ENCODE measurements at places on chromosomes 3 and 15.

- no peak for DNase-seq
These were observed 10.1 kb downstream of the CEMIP start for GRCh38 chr15:80789296-80789695.

DNA sequence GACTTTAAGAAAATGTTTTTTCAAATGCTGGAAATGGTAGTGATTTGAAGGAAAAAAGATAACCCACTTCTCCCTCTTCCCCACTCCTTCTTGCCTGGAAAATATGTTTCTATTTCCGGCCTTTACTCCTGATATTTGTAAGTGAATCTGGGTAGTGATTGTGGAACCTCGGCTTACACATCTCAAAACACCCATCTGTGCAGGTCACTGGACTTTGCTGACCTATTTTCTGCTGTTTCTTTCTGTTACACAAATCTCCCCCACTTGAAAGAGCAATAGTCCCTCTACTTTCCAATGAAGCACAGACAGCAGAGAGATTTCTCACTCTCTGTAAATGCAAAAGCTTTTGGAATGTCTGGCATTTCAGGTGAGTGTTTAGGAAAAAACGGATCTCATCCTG, 76.9 kb upstream of the ICE2 start:
- DNase-seq, result no peak

- DNase-seq, result no peak
These were observed 19.5 kb upstream of the TIMP4 start for GRCh38 chr3:12178091-12178820.

DNA sequence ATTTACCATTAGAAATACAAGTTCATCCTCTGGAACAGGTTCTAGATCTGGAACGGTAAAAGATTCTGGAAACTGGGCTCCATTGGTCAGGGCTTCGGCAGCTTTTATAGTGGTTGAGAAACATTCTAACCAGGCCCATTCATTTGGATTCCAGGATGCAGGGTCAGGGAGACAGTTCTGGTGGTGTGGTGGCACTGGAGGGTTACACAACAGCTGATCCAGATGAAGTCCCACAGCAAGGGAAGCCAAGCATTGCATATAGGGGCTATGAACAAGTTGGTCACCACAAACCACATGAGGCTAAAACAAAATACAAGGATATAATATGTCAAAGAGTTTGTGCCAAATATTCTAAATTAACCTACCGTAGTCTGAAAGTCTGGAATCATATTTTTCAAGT, 43.0 kb downstream of the FBXL22 start:
- no peak for DNase-seq

- no peak for DNase-seq
These were observed 12.7 kb upstream of the LXN start for GRCh38 chr3:158685159-158685558.

DNA sequence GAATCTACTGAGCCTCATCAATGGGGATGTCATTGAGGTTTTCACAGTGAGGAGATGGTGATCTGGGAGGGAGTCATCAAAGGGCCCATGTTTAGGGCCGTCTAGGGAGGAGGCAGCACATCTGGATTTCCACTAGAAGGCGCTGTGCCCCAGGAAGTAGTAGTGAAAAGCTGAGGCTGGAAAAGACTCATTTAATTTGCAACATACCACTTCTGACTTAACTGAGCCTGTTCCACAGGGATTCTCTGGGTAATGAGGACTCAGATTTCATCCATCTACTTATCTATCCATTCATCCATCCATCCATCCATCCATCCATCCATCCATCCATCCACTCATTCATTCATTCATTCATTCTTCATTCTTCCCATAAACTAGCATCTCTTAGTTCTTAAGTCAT, 17.4 kb upstream of the SHF start:
- no peak for DNase-seq

- no peak for DNase-seq
These were observed 11.7 kb downstream of the TPM1 start for GRCh38 chr15:63054281-63054683.

GRCh38 chr3:83426300-83426699, 1532.5 kb upstream of the CADM2 start:
- no peak for DNase-seq

DNA sequence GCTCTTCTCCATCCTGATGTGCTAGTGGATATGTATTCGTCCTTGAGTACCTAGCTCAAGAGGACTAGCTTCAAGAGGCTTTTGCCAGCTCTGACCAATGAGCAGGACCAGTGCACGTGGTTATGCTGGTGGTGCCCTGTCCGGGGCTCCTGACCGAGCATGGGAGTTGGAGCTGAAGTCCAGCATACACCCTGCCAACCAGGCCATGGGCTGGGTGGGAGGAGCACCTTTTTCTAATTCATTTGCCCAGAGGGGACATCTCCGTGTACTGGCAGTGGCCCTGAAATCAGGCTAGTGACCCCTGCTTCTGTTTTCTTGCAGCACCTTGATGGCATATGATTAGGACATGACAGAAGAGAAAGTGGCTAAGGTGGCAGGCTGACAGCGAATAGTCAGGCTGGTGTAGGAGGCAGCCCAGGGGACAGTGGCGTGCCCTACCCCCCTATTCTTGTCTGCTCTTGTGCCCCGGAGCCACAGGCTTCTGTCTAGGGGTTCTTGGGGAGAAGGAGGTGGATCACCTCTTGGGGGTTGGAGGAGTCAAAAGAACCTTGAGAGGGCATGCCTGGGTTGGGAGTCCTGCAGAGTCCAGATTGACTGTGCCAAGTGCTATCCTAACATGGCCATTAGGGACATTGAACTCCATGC, 16.5 kb downstream of the PODXL2 start:
- DNase-seq, result no peak

GRCh38 chr3:122991236-122991985, 36.2 kb downstream of the SEMA5B start:
- no peak for DNase-seq

GRCh38 chr15:36778531-36778930, 199.1 kb downstream of the CDIN1 start:
- no peak for DNase-seq

- DNase-seq, result no peak
These were observed 1.2 kb downstream of the IFT122 start for GRCh38 chr3:129441215-129441614.
